ENCODE measurements at places on chromosomes 4 and X.

- DNase-seq = no peak
These were observed 392.3 kb downstream of the CENPC start for GRCh38 chr4:67152976-67153375.

GRCh38 chr4:54727346-54727745 is 69.6 kb downstream of the KIT start:
- DNase-seq = no peak

DNA sequence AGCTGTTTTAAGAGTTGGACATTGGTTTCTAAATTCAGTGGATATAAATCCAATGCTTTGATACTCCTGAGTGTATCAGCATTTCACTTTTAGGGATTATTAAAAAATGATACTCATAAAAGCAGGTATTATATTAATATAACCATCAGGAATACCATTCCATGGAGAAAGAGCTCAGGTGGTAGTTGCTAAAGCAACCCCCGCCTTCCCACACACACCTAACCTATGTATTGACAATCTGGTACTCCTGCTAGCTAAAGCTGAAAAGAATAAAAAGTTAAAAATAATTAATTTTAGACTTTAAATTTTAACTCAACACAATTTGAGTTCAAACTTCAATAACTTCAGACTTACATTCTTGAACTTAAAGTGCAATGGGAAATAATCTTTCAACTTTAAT is 717.1 kb upstream of the HS3ST1 start:
- no peak for DNase-seq

DNA sequence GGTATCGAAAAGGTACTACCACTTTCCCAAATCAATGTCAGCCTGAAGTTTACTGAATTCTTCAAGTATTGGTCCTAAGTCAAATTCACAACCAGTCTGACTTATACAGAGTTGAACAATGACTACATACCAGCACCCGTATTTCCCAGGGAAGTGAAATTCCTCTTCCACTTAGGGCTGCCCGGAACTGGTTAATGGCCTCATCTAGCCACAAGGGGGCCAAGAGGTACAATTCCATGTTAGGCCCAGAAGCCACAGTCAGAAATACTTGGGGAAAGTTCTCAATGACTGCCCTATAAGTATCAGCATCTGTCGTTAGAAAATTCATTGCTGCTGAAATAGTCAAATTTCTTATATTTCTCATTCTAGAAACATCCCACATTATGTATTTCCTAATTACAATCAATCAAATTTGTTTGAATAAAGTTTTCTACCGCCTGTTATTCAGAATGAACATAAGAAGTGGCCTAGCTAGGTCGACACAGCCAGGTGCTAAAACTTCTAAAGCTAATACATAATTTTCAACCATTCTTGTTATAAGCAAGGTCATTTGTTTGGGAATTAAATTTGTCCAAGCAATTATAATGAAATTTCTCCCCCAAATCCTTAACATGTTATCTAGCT is 5.6 kb upstream of the PCDH7 start:
- DNase-seq = peak; percentile 62

GRCh38 chr4:145827885-145828284 is 110.7 kb downstream of the ZNF827 start:
- DNase-seq = no peak
